Breast epithelium (tissue), 4 donors: ENCODE measurements at places on chromosomes 7 and 10.

GRCh38 chr7:45511721-45512597 lies 62.2 kb upstream of the ADCY1 start:
- H3K36me3 ChIP-seq, result no peaks in the 10 kb centered on the region
- H3K4me3 ChIP-seq, result no peak overlapping the region
- no peaks in the 10 kb centered on the region for H3K27me3 ChIP-seq
- H3K27ac ChIP-seq, result no peak overlapping the region
- H3K4me1 ChIP-seq, result no peaks in the 10 kb centered on the region

DNA sequence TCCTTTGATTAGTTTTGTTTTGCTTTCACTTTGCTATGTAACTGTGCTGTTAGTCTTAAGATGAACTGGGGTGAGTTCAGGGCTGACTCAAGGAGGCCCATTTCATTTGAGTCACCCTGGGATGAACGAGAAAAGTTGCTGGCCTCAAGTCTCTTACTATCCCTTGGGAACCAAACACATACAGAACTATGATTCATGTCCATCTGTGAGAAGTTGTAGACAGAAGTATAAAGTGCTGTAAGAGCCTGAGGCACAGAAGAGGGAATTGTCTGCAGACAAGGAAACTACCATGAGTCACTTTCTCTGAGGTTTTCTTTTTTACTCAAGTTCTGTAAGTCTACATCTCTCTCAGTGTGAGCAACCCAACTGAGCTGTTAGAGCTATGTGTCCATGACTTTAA lies 179.8 kb upstream of the CSTF2T start:
- H3K27me3 ChIP-seq, result no peaks in the 10 kb centered on the region
- H3K4me1 ChIP-seq, result peaks cover 5% of the 10 kb centered on the region
- DNase-seq, result no peak
- H3K27ac ChIP-seq, result peak overlapping the region; percentile 65
- no peak overlapping the region for H3K4me3 ChIP-seq

- H3K27ac ChIP-seq, result peak overlapping the region; percentile 76
- H3K4me3 ChIP-seq, result no peak overlapping the region
- DNase-seq, result no peak
- H3K4me1 ChIP-seq, result peaks cover 16% of the 10 kb centered on the region
- no peaks in the 10 kb centered on the region for H3K36me3 ChIP-seq
Measured at GRCh38 chr7:151794508-151795167, 82.3 kb downstream of the PRKAG2 start.

GRCh38 chr10:13632884-13633440 lies 46.2 kb downstream of the PRPF18 start:
- no peaks in the 10 kb centered on the region for H3K27me3 ChIP-seq
- no peak for DNase-seq
- H3K4me1 ChIP-seq, result no peaks in the 10 kb centered on the region
- H3K36me3 ChIP-seq, result no peaks in the 10 kb centered on the region

DNA sequence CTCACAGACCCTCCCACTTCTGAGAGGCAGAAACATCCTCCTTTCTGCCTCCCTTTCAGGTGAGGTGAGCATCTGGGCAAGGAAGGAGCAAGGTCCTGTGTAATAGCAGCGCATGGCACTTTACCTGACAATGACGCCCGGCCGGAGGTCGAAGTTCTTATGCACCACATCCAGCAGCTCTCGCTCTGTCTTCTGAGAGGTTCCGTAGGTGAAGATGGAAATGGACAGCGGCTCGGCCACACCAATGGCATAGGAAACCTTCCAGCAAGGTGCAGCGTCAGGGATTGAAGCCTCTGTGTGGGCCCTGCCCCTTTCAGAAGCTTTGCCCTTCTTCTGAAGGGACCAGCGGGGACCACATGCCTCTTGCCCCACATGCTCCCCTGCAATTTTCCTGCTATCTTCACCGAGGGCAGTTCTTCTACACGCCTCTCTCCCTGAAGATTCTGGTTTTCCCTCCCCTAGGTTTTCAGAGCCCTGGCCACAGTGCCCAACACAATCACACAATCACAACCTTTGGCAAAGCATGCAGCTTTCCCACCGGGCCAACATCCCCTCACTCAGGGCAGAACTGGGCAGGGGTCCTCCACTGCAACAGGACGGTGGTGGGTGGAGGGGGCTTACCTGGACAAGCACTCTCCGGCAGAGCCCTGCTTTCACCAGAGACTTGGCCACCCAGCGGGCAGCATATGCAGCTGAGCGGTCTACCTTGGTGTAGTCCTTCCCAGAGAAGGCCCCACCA lies 14.9 kb downstream of the MAT1A start:
- no peak overlapping the region for H3K27ac ChIP-seq
- no peak overlapping the region for H3K4me3 ChIP-seq
- H3K36me3 ChIP-seq, result no peaks in the 10 kb centered on the region
- H3K4me1 ChIP-seq, result no peaks in the 10 kb centered on the region
- no peak for DNase-seq
